Skin of body (tissue), 3 donors: ENCODE measurements at places on chromosomes 1 and 21.

DNA sequence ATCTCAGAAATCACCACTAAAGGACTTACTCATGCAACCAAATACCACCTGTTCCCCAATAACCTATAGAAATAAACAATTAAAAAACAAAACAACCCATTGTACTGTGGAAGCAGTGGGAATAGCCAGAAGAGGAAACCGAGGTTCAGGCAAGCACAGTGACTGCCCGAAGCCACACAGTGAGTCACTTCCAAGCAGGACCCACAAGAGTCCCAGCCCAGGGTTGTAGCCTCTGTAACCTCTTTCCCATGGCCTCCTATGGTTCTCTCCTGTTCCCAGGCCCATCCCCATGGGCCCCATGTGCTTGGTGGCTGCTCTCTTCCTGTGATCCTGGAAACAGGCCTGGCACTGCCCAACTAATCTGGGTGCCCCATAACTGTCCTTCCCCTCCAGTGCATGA lies 29.0 kb upstream of the HTR1D start:
- no peak for DNase-seq

DNA sequence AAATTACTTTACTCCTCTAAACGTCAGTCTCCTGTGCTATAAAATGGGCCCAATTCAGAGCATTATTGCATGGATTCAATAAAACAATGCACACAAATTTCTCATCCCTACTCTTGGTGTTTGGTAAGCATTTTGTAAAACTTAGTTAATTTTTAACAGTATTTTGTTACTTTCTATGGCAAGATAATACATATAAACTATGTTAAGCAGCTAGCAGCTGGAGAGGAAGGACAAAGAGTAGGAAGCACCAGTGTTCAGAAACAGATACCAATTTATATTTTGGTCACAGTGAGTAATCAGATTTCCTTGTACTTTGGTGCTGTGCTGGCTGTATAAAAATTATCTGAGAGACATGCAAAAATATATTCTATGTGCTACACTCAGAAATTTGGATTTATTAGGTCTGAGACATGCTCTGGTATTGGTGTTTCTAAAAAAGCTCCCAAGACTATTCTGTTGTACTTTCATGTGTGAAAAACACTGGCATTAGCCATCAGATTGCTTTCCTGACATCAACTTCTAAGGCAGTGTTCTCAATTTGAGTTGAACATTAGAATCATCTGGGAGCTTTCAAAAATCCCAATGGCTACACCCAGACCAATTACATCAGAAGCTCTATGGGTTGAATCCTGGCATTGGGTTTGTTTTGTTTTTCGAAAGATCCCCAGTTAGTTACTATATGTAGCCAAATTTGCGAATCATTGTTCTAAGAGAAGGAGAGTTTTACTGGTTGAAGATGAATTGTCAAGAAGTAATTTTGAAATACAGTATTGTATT lies 100.3 kb upstream of the C1orf87 start:
- DNase-seq, result no peak

DNA sequence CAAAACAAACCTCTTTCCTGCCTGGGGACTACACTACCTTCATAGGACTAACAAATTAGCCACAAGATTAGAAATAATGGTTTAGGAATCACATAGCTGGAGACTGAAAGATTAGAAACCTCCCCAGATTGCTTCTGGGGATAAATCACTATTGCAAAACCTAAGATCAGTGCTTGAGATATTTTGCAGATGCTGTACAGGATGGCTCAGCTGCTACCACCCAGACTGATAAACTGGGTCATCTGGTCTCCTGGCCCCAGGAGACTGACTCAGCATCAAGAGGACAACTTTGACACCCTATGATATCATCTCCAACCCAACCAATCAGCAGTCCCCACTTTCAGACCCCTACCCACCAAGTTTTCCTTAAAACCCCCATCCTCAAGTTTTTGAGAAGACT lies 137.0 kb downstream of the LRRC53 start:
- no peak for DNase-seq

GRCh38 chr1:20454004-20454403 lies 32.0 kb downstream of the CAMK2N1 start:
- DNase-seq, result no peak

DNA sequence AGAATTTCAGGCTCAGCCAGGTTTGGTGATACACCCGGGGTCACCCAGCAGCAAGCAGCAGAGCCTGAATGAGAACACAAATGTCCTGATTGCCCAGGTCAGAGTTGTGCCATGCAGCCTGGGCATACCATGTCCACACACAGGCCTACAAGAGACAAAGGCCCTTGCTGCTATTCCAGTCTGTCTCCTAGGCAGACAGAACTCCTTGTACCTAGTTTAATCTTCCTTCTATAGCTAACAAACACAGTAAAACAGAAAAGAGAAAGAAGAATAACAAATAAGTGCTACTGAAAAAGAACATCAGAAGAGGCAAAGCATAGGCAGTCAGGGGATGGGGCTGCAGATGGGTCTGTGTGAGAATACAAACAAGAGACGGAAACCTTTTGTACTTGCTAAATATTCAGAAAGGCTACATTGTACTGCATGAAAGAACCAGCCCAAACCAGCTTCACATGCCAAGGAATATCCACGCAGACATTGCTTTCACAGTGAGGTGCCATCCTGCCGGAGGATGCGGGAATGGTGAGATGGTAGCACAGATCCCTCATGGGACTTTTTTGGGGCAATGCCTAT lies 401.7 kb downstream of the OMA1 start:
- DNase-seq, result no peak

DNA sequence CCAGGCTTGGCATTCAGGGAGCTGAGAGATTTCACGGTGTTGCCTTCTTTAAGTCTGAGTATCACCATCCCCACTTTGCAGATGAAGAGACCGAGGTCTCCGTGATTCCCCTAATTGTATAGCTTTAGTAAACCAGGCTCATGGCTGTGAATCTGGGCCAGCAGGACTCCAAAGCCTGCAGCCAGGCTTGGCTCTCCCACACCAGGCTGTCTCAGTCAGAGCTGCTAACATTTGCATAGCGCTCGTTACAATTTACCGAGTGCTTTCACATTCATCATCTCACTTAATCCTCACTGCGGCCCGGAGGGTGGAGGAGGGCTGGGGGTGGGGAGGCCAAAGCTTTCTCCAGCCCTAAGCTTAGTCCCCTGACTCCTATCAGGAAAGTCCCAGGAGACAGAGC lies 11.7 kb downstream of the C1orf94 start:
- DNase-seq, result no peak

DNA sequence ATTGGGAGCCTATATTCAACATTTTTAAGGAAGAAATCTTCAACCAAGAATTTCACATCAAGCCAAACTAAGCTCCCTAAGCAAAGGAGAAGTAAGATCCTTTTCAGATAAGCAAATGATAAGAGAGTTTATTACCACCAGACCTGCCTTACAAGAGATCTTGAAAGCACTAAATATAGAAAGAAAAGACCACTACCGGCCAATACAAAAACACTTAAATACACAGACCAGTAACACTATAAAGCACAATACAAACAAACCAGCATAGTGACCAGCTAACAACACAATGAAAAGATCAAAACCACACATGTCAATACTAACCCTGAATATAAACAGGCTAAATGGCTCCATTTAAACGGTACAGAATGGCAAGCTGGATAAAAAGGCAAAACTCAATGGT lies 165.4 kb downstream of the MRPL39 start:
- DNase-seq, result no peak

DNA sequence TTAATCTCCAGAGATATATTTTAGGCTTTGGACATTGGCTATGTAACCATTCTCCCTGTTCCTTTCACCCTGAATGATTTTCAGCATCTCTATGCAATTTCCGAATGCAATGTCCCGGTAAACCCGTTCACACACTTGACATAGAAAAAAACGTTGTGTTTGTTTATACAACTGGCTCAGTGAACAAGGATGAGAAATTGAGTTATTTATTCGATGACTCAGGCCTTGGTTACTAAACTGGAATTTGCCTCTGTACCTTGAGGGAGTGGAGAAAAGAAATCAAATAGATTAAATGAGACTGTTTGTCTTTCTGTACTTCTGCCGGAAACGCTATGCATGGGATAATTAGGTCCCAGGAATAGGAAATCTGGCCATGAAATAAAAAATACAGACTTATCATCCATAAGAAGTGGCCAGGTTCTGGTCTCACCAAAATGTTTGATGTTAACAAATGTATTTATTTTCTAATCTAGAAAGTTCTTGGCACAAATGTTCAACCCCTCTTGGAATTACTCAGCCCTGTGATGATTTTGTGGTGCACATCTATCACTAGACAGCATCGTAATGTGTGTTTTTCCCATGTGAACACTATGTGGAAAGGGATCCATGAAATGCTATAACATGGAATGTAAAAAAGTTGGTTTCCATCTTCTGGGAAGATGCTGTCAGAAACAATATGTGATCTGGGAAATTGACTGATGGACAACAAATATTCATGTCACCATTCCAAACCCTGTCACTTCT lies 253.9 kb downstream of the DUSP10 start:
- DNase-seq, result no peak

GRCh38 chr1:183645531-183645930 lies 7.6 kb downstream of the APOBEC4 start:
- DNase-seq, result no peak

- DNase-seq, result no peak
Observed at GRCh38 chr1:54949053-54949452, 31.4 kb upstream of the TMEM61 start.

- peak; percentile 54 for DNase-seq
Observed at GRCh38 chr1:232287676-232288569, 342.0 kb downstream of the SIPA1L2 start.
